ENCODE measurements at places on chromosomes 7 and 10.

DNA sequence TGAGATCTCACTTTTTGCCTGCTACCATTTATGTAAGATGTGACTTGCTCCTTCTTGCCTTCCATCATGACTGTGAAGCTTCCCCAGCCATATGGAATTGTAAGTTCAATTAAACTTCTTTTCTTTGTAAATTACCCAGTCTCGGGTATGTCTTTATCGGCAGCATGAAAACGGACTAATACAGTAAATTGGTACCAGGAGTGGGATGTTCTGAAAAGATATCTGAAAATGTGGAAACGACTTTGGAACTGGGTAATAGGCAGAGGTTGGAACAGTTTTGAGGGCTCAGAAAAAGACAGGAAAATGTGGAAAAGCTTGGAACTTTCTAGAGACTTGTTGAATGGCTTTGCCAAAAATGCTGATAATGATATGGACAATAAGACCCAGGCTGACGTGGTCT is 10.6 kb upstream of the GARIN1A start:
- DNase-seq = no peak

DNA sequence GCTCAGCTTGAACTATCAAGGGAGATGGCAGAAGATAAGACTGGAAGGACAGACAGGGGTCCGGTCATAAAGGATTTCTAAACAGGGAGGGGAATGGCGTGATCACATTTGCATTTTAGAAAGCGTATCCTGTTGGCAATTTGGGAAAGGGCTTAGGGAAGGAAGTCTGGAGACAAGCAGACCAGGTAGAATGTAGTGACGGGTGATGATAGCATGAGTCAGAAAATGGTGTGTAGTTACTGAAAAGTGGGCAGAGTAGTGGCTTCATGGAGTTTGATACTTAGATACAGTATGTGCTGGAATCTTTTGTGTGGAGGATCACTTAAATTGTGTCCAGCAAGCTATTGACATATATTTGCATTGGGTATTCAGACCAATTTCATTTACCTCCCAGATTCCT is 61.2 kb downstream of the LRGUK start:
- no peak for DNase-seq

GRCh38 chr7:82410461-82410860 is 33.1 kb downstream of the CACNA2D1 start:
- no peak for DNase-seq

- DNase-seq = peak; percentile 64
Observed at GRCh38 chr10:3782451-3783315, 2.3 kb downstream of the KLF6 start.

GRCh38 chr10:7412237-7412927 is 1.5 kb upstream of the SFMBT2 start:
- DNase-seq = peak; percentile 47

- no peak for DNase-seq
Observed at GRCh38 chr7:20033621-20034400, 183.4 kb downstream of the MACC1 start.
